ENCODE measurements at places on chromosomes 5 and 9. TPM values are rescaled to one million over a fixed set of nuclear protein-coding genes. Genes with fewer than 3 reads are reported as not detected.

Gene SLC4A9
- 0.11 TPM for total RNA-seq

Gene GPR21
- 7.7 TPM for total RNA-seq

Gene RALGPS1
- 21.8 TPM for total RNA-seq

Gene OBP2A
- not detected for total RNA-seq

Gene GLDC
- total RNA-seq: 0.74 TPM

Gene TRUB2
- total RNA-seq: 13.7 TPM

Gene IL5
- total RNA-seq: not detected

DNA sequence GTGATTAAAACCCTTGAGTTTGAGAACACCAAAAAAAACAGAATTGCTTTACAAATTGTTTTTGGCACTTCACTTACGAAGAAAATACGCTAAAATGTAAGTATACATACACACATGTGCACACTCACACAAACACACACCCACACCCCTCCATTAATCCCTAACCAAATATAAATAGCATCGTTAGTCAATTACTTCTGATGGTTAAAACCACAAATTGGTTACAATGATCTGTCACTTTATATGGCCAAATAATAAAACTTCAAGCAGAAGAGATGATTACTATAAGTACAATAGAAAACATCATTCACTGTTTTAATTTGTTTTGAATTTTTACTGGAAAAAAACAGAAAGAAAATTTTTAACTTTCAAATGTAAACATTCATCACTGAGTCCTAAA lies 103.5 kb downstream of the NFIB start:
- no peak for DNase-seq

DNA sequence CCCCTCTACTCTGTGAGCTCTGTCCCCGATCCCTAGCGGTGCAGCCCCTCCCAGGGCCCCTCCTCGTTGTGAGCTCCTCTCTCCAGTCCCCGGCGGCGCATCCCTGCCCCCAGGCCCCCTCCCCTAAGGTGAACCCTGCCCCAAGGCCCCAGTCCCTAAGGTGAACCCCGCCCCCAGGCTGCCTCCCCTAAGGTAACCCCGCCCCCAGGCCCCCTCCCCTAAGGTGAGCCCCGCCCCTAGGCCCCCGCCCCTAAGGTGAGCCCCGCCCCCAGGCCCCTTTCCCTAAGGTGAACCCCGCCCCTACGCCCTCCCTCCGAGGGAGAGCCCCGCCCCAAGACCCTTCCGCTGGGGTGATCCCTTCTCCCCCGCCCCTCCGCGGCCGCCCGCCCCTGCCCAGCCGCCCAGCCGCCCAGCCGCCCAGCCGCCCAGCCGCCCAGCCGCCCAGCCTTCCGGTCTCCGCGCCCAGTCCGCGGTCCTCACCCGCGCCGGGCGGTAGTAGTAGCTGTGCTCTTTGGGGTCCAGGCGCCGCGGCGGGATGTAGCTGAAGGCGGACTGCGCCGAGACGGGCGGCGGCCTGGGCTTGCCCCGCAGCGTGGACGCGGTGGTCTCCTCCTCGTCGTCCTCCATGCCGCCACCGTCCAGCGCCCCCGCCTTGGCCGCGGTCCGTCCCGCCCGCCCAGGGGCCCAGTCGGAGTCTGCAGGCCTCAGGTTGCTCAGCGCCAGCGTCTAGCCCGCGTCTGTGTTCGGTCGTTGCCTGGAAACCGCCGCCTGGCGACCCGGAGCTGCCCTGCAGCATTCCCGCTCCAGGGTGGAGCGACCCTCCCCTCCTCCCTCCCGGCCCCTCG lies at the start of gene CFAP90:
CFAP90 (minus strand) TSS at position 739 of the 845 bp plus-strand sequence; CDS start at position 627, 112 bp downstream.
- peak; percentile 17 for DNase-seq

DNA sequence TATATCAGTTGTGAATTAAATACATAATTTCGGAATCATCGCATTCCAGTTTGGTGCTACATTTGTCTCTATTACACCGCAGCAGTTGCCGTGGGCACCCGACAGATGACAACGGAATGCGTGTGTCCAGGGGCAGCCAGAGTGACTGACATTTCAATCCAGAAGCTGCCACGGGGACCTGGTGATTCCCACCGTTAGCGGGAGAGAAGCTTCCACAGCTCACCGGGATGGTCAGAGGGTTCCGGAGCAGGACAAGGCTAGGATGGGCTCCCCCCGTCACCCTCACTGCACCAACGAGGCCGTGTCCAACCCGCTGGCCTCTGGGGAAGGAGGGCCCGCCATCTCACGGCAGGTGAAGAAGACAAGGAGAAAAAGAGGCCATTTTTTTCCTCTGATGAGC lies 86.8 kb downstream of the GTF3C4 start:
- DNase-seq: no peak

DNA sequence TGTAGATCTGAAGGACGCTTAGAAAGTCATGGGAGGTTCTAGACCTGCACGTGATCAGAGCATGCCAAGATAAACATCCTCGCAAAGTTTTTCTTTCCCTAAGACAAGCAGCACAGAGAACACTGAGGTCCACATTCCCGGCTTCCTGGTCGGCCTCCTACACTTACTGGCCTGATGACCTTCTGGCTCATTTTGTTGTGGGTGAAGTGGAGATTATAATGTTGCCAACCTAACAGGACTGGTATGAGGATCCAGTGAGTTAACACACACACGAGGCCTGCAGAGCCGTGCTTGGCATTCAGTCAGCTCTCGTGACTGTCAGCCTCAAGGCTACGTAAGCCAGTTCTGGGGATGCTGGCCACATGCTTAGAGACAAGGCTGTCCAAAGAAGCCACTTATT lies 186.0 kb downstream of the TENT4A start:
- DNase-seq: no peak

DNA sequence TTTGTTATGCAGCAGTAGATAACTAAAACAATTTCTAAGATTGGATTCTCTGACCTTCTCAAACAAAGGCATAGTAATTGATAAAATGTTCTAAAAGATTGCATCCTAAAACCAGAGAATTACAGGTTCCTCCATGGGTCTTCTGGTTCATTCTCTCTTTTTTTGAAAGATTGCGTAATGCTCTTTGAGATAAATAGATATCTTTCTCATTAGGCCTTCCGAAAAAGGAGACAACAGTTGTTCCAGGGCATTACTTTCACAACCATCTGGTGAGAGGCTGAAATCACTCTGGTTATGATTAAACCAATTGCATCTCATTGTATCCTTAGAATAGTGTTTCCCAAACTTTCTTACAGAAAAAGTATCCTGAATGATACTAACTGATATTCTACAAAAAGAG lies 174.7 kb upstream of the NREP start:
- no peak for DNase-seq

GRCh38 chr5:18745988-18746615 lies 1111.8 kb downstream of the TAF11L14 start:
- DNase-seq: no peak

- no peak for DNase-seq
These were observed 341.2 kb upstream of the CTNND2 start for GRCh38 chr5:12245429-12245828.

DNA sequence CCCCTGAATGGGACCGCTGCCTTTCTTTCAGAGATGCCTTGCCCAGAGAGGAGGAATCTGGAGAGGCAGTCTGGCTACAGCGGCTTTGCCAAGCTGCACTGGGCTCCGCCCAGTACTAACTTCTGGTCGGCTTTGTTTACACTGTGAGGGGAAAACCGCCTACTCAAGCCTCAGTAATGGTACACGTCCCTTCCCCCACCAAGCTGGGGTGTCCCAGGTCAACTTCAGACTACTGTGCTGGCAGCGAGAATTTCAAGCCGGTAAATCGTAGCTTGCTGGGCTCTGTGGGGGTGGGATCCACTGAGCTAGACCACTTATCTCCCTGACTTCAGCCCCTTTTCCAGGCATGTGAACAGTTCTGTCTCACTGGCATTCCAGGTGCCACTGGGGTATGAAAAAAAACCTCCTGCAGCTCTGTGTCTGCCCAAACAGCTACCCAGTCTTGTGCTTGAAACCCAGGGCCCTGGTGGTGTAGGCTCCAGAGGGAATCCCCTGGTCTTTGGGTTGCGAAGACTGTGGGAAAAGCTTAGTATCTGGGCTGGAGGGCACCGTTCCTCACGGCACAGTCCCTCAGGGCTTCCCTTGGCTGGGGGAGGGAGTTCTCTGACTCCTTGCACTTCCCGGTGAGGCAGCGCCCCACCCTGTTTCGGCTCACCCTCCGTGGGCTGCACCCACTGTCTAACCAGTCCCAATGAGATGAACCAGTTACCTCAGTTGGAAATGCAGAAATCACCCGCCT lies 171.2 kb downstream of the CWC27 start:
- no peak for DNase-seq

DNA sequence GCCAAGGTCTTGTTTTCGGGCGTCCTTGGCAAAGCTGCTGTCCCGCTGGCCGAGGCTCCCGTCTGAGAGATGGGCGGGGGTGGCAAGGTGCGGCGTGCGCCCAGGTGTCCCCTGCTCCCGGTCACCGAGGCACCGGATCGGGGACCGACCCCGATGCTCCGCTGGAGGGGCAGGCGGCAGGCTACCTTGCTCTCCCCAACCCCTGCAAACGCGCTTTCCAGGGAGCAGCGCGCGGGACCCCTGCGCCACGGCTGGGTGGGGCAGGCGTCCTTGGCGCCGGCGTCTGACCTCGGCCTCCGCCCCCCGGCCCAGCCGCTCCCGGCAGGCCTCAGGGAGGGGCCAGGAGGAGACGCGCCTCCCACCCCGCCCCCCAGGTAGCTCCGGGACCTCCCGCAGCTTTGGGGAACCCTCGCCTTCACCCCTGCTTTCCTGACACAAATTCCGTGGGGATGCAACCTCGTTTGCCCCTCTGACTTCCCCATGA lies 551 bp downstream of the N4BP3 start:
- DNase-seq: no peak

GRCh38 chr5:43006424-43007202 lies 33.5 kb downstream of the ANXA2R start:
- no peak for DNase-seq

- no peak for DNase-seq
These were observed 212.7 kb upstream of the MVB12B start for GRCh38 chr9:126113756-126114408.

- DNase-seq: no peak
These were observed 13.6 kb downstream of the ARHGAP26 start for GRCh38 chr5:142783601-142784341.

DNA sequence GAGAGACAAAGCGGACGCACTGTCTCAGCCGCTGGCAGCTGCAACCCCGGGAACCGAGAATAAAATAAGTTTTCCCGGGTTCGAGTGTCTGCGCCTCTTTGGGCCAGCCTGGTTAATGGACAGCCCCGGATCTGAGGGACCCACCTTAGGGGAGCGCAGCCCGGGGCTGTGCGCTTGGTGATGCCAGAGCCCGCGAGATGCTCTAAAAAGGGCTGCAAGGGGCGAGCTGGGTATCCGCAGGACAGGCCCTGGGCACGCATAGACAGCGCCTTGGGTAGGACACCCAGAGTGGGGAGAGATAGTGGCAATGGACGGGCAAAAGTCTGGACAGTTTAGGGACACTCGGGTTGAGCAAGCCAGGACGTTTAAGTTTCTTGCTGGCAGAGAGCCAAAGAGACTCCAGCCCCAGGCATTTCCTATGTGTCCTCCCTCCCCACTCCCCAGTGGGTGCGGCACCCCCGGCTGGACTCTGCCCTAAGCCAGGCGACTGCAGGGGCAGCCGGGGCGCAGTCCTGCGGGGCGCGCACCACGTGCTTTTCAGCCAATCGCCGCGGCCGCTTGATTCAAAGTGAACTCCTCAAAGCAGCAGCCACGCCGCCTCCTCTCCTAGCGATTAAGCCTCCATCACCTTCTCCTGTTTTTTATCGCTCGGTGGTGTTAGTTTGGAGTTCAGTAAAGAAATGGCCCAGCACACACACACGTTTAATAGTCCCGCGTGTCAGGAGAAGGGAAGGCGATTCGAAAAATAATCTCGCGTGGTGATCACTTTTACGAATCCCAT lies 616 bp upstream of the ENC1 start:
- DNase-seq: no peak

DNA sequence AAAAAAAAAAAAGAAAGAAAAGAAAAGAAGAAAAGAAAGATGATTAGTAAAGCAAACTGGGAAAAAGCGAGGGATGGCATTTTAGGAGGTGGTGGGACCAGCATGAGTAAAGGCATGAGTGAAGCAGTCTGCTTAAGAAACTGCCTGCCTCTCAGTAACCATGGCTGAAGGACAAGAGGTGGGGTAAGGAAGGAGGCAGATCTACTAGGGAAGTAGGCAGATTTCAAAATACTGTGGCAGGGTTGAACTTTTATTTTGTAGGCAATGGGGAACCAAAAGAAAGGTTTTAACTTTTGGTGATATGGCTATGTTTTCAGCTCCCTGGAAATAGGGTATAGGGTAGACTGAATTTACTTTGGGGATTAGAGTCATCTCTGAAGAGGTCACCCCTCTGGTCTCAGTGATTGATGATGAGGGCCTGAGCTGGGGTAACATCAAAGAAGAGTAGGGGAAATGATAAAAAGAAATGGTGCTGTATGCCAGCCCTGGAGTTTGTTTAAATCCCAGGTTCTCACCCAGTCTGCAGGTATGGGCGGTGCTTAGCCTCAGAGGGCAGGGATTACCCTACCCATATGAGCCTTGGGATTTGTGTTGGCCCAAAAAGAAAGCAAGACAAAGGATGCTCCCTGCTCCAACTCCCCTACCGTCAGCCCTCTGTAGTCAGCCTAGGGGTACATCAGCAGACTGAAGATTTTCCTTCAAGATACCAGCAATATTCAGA lies 316.2 kb downstream of the CWC27 start:
- DNase-seq: no peak

DNA sequence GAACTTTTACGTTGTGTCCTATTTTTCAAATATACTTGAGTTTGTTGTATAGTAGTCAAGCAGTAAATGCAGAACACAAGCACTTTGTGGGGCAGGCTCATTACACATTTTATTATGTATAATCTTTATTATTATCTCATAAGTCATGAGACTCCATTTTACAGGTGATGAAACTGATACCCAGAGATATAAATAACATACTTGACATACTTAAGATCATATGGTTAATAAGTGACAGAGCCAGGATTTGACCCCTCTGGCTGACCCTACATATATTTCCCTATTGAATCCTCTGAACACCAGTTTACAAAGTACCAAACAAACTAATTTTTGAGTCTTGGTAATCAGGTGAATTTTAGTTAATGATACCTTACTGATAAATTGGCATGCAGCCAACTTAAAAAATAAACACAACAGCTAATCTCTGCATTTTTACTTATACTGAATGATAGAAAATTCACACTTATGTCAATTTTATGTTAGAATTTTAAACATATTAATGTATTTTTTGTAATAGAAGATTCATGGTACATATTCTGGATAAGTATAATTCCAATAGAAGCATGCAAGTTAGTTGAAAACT lies 305.0 kb upstream of the MEF2C start:
- no peak for DNase-seq

- no peak for DNase-seq
These were observed 253.1 kb downstream of the PDE4D start for GRCh38 chr5:59640411-59640810.

GRCh38 chr9:102434545-102434944 lies 560.6 kb upstream of the CYLC2 start:
- no peak for DNase-seq

Data from urinary bladder (tissue), 4 donors.